Stimulated activated CD8-positive, alpha-beta memory T cell treated with anti-CD3 and anti-CD28 coated beads, Interleukin-7, amount 100 ng/mL, for 1 hour (primary cell): ENCODE measurements at places on chromosomes 5 and 9.

DNA sequence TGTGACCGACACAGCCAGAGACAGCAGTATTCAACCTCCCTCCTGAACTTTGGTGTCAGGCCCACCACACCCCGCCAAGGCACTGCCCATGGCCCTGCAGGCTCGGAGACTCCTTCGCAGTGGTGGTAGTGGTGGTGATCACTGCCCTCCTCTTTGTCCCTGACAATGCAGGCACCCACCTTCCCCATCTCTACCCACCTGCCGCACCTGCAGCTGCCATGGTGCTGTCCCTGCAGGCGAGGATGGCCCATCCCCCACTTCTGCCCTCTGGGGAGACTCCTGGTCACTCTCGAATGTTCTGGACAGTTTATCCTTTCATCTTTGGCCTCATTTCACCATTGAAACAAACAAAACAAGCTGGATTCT, 4.4 kb upstream of the IL4 start:
- no peak for DNase-seq

DNA sequence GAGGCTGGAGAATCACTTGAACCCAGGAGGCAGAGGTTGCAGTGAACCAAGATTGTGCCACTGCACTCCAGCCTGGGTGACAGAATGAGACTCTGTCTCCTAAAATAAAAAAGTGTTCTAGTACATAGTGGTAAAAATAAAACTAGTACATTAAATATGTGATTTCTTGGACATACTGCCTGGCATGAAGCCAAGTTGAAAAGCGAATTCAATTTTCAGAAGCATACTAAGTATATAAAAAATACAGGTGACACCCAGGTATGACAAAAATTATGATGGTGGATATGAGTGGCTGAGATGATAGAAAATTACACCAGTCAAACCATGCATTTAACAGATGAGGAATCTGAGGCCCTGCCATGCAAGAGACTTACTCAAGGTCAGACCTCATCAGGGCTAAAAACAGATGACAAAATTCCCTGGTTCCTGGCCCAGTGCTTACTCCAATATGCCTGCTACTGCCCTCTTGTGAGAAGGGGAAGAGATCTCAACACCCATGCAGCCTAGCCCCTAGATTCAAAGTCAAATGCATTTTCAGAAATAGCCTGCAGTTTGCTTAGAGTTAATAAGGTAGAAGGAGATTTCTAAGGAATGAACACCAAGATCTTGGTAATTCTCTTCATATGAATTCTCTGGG, 46.6 kb upstream of the GNPDA1 start:
- DNase-seq: no peak

DNA sequence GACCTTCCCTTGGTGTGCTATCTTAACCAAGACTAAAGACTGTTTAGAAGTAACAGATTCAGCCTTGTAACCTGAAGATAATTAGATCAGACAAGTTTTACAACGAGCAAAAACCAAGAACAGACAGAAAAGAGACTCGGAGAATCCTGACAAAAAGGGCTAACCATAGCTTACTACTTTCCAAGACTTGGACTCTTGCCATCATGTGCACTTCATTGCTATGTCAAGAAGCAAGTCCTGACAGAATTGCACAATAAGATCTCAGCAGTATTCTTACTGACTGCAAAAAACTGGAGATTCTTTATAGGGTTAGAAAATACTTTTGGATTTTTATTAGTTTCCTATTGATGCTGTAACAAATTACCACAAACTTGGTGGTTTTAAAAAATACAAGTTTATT, 1539.0 kb upstream of the NUDT12 start:
- no peak for DNase-seq

GRCh38 chr5:177466861-177467260, 6.6 kb downstream of the DBN1 start:
- no peak for DNase-seq

- DNase-seq: no peak
Observed at GRCh38 chr5:33891788-33892619, at the start of gene ADAMTS12. ADAMTS12 (minus strand) TSS chr5:33891990; CDS start chr5:33891856, 134 bp downstream.

GRCh38 chr5:139294374-139295165, 1.0 kb downstream of the MATR3 start:
- DNase-seq: no peak

DNA sequence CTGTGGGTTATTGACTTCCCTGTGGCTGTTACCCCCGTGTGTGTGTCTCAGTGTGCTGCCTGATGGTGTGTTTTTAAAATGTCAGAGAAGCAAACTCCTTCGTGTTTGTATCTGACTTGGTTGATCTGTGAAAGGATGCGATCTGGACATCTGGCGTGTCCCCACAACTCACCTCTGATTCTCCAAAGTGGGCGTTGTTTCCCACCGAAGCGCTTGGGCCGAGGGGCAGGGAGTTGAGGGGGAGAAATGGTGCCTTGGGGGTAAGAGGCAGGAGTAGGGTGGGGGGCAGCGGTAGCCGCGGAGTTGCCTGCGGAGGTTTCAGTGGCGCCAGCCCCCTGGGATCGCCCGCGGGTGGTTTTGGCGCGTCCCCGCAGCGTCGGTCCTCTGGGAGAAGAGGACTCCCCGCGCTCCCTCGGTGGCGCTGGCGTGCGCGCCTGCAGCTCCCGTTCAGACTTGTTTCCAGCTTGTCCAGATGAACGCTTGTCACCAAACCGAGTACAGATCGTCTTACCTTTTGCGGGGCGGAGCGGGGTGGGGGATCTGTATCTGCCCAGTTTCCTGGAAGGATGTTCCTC, 1.1 kb downstream of the MAST4 start:
- DNase-seq: no peak

- no peak for DNase-seq
Observed at GRCh38 chr5:116754556-116754955, 179.9 kb upstream of the SEMA6A start.

GRCh38 chr9:3887786-3888496, 362.1 kb upstream of the RFX3 start:
- no peak for DNase-seq

DNA sequence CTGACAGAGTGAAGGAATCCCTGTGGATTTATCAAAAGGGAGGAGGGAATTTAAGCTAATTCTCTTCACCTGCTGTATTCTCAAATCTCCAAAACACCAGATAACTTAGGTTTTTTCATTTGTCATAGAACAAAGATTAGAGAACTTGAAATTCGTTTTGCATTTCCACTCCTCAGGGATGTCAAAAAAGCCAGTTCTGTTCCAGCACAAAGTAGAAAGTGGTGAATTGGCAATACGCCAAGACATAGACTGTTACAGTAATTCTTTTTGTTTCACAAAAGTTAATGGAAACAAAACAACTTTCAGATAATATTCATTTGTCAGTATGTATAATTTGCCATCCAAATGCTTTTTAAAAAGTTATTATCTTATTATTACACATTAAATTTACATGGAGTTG, 15.0 kb downstream of the S1PR3 start:
- DNase-seq: no peak

- DNase-seq: no peak
Observed at GRCh38 chr5:158938200-158938599, 161.5 kb downstream of the EBF1 start.

DNA sequence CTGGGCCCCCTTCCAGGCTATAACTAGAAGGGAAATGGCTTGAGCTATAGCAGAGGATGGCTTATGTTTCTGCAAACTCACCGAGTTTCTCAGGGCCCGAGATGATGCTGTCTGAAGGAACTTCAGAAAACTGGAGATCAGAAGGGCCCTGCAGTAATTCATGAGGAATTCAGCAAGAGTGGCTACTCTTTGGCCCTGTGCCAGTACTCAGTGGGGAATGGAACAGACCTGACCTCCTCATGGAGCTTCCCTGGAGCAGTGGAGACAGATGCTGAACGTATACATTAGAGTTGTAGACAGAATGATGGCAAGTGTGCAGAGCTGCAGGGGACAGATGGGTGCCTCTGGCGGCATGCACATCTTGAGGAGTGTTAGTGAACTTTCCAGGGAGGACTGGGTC, 17.3 kb upstream of the SMIM32 start:
- DNase-seq: no peak

DNA sequence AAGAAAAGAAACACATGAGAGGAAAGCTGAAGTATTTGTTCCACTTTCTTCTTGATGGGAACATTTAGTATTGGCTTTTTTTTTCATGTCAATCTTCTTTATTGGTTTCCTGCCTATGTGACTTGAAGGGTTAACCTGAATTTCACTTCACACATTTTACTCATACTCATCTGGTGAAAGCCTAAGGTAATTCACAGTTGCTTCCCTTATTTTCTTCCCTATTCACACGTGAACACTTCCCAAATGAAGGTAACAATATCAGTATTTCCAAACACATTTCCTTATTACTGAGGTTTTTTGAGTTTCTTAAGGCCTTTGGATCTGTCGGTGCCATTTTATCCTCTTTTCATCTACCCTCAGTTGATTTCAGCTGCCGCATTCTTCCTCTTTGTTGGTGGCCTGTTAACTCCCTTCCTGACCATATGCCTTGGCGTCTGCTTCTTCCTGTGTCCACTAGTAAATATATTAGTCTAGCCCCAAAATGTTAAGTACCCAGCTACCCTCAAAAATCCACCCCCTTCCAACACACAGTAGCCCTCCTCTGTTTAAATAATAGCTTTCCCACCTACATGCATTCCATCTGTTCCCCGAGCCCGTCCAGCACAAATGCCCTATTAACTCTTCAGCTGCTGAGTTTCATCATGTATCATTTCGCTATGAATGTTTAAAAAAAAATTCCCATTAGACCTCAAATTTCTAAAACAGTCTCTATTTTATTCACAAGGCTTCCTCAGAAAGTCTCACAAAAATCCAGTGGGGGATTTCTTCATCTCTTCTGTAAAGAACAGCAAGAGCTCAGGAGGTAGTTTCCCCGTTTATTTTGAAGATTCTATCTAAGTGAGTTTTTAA, 97.3 kb downstream of the USP20 start:
- DNase-seq: no peak

DNA sequence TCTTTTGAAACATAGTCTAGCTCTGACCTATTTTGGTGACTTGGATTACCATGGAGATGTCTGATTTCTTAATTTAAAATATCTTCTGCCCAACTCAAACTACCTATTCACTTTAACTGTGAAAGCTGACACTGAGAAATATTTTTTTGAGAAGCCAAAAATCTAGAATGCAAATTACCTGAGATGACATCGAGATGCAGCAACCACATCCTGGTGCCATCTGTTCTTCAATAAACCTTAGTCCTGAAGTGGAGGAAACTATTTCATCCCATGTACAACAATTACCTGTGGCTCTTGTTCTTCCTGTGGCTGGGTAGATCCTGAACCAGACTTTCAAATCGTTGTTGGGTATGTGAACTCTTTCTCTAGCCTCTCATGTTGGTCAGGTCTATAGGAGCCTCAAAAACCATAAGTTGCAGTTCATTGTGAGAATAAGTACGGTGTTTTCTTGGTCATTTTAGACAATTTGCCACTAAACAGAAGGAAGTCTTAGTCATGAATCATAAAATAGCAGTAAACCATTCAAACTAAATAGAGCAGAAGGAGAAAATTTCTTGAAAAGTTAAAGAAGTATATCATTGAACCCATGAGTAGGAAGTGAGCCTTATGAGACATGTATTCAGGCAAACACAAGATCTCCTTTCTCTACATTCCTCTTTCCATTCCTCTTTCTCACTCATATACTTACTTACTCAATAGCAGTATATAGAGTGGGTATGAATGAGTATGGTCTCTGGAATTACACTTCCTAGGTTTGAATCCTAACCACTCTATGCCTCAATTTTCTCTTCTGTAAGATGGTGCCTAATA, 176.0 kb downstream of the HMHB1 start:
- DNase-seq: no peak

- no peak for DNase-seq
Observed at GRCh38 chr5:145246379-145246778, 588.8 kb downstream of the PRELID2 start.

GRCh38 chr5:35671541-35672295, 54.1 kb downstream of the SPEF2 start:
- DNase-seq: no peak

- DNase-seq: no peak
Observed at GRCh38 chr9:126777733-126778132, 27.1 kb upstream of the ZBTB43 start.

GRCh38 chr5:89457411-89458331, 574.7 kb upstream of the MEF2C start:
- no peak for DNase-seq

- DNase-seq: no peak
Observed at GRCh38 chr9:7906783-7907550, 107.4 kb upstream of the DMAC1 start.

GRCh38 chr9:129309041-129309430, 131.0 kb upstream of the IER5L start:
- no peak for DNase-seq

DNA sequence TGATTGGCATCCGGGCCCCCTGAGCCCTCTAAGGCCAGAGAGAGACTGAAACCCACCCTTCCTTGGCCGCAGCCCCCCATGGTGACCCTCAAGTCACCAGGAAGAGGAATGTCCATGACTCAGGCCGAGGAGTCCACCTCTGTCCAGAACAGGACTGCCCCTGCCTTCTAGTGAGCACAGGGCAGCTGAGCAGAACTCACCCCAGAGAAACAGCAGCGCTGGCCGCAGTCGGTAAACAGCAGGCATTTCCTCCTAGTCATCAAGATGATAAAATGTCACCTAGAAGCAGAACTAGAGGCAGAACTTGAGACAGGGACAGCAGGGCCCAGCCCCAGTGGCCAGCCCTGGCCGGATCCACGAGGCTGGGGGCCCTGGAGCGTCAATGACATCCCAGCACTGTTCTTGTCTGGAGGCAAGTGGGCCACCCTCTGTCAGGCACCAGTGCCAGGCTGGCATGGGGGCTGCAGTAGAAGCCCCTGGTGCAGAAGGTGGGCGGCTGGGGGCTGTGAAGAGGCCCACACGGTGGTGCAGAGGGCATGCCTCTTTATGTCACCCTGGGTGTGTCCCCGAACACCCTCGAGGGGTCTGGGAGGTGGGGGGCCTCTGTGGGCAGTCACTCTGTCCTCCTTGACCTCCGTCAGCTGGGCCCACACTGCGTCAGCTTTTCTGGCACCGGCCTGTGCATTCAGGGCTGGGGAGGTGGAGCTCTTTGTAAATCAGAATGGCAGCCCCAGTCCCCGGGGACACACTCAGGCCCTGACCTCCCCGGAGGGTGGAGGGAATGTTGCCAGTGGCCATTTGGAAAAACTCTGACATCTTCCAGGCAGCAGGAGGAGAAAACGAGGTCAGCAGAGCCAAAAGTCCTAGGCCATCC, 83.0 kb downstream of the NTNG2 start:
- DNase-seq: no peak

DNA sequence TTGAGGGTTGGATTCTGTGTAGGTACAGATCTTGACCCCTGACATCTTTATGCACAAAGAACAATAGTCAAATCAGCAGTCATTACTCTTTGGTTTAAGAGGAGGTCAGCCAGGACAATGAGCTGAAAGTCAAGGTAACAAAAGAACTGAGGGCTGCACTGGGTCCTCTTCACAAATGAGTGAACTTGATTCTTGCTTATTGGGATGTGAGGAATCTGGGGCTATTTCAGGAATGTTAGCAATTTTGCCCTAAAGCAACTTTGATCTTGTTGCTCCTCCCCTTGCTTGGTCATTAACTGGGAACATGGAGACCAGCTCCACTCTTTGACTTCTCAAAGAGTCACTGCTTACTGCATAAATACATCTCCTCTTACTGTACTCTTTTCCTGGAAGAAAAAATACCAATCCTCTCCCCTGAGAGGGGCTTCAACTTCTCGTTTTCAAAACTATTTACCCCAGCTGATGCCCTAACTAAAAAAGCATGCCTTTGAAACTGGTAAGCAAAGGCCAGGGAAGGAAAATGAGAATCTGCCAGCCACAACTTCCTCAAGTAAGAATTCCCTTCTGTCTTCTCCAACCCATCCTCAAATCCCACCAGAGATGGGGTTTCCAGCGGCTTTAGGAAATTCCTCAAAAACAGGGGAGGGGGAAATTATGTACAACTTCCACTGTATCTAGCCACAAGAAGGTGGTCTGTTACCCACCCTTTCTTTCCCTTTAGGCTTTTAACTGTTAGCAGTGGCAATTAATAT, 368.3 kb downstream of the ENC1 start:
- no peak for DNase-seq
